ENCODE measurements at places on chromosomes 13 and 19.

DNA sequence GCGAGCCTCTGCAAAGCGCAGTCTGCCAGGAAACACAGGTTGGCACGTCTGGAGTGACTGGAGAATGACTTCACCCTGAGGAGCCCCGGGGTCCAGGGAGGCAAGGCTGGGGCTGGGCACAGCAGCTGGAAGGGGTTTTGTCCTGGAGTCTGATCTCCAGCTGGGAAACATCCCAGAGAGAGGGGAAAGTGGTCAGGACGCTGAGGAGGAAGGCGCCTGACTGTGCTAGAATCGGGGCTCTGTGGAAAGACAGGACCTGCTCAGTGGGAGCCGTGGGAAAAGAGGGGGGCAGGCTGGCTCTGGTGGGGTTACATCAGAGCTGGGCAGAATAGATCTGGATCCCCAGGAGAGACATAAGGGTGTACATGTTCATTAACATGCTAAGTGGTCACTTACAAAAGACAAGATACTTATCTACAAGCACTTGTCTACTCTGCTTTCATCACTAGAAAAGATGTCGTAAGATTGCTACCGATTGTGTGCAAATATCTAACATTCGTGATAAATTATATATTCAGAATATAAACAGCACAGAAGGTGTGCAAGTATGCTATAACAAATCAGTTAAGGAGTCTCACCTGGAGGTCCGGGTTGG is 106.6 kb downstream of the COL4A1 start:
- no peak for DNase-seq

DNA sequence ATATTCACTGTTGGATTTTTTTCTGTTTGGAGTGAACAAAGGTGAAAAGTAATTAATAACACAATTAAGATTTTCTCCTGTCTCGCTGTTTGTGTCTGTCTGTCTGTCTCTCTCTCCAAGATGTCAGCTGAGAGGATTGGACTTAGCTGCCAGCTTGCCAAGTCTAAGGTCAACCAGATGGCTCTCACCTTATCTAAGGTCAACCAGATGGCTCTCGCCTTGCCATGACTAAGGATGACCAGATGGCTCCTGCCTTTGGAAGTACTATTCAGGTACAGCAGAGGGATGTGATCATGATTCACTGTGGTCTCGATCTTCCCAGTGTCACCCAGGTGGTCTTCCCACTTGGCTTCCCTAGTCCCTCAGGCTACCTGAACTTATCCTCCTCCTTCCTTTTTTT is 1436.4 kb downstream of the UQCRFS1 start:
- no peak for DNase-seq

- DNase-seq, result no peak
Measured at GRCh38 chr19:2663920-2664571, 38.4 kb downstream of the GNG7 start.

- no peak for DNase-seq
Measured at GRCh38 chr19:5718579-5719273, 1.2 kb downstream of the LONP1 start.

DNA sequence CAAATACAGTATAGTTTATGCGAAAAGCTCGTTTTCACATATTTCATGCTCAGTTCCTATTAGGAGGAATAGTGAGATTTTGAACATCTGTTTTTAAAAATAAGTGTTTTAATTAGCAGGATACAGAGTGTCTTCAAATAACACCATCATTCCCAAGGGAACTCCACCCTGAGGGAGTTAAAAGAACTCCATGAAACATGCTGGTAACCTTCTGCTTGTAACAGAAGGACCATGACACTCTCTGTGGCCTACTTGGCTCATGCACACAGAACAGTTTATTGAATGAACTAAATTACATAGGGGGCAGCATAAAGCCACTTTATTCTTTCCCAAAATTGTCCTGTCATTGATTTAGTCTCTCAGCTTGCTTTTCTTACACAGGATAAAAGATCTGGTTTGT is 809.5 kb upstream of the SLITRK6 start:
- no peak for DNase-seq

DNA sequence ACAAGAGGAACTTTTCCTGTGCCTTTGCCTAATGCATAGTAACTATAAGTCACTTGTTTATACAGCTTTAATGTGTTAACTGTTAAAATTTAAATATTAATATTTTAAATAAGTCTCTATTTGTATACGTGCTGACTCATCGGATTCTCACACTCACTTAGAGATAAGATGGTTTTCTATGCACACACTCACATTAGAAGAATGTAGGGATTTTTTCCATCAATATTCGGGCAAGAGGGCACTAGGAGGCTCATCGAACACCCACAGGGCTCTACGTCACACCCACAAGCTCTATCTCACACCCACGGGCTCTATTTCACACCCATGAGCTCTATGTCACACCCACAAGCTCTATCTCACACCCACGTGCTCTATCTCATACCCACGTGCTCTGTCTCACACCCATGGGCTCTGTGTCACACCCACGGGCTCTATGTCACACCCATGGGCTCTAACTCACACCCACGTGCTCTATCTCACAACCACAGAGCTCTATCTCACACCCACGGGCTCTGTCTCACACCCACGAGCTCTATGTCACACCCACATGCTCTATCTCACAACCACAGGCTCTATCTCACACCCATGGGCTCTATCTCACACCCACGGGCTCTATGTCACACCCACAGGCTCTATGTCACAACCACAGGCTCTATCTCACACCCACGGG is 73.4 kb downstream of the COL4A2 start:
- DNase-seq, result no peak

DNA sequence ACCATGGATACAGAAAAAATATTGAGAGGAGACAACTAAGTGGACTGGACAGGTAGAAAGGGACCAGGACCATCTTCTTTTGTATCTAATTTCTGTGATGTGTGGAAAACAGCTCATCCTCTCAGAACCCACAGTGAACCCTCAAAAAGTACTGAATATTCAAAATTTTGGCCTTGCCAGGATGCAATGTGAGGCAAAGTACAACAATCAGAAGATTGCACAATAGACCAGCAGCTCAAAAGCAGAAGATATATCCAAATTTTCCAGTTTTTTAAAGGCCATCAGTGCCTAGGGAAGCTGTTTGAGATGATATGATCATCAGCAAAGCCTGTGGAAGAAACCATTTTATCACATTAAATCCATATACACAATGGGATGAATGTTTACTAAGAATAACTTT is 973.3 kb upstream of the MIR17HG start:
- DNase-seq, result no peak

GRCh38 chr13:98310485-98311199 is 133.6 kb upstream of the RNF113B start:
- DNase-seq, result no peak

- no peak for DNase-seq
Measured at GRCh38 chr13:75797239-75797638, 161.1 kb downstream of the LMO7 start.

- no peak for DNase-seq
Measured at GRCh38 chr13:98397221-98397620, 179.7 kb downstream of the STK24 start.

GRCh38 chr19:50178320-50178719 is 15.2 kb upstream of the IZUMO2 start:
- no peak for DNase-seq

DNA sequence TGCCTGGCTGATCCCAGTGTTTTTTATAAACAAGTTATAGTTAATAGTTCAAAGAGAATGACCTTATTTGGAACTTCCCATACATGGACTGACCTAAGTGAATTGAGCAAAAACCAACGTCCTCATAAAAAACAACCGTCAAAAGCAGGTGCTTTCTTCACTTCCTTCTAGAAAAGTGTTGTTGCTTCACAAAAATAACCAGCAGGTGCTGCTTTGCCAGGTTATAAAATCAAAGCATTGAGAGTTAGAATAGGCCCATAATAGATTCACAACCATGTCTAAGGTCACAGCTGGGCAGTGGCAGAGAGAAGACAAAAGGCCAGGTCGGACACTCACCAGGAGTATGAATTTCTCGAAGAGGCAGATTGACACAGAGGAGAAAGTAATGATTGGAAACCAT is 9.5 kb downstream of the RUBCNL start:
- DNase-seq, result no peak

DNA sequence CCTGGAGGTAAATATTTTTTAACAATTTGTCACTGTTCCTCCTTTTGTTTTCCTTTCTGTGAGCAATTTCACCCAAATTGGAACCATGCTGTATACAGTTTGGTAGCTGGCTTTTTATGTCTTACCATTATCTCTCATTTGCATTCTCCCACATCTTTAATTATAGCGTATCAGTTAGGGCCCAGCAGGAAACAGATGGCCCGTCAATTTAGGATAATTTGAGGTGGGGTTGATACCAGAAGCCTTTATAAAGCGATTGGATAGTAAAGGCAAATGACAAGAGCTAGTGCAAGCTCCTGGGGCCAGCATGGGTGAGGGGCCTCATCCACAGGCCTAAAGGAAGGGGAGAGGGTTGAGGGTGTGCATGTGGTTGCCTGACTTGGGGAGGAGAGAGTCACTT is 3.8 kb upstream of the IFNL4 start:
- DNase-seq, result no peak

- DNase-seq, result no peak
Measured at GRCh38 chr13:80359414-80359777, 18.5 kb upstream of the SPRY2 start.

- DNase-seq, result no peak
Measured at GRCh38 chr19:14409146-14410023, 9.8 kb downstream of the DDX39A start.

DNA sequence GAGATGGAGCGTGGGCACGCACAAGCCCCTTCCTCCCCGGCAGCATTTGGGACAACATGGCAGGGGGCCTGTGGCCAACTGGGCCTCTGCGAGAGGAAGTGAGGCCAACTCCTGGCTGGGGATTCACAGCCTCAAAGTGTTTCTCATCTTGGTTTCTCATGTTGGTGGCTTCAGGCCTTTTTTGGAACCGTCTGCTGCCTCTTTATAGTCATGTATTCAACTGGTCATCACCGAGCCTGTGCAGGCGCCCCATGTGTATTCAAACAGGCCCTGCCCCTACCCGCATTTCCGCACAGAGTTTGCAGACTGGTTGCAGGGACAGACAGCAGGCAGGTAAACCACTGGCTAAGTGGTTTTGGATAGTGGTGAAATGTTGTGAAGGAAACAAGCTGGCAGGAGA is 17.3 kb upstream of the RELB start:
- no peak for DNase-seq

GRCh38 chr13:76538004-76538403 is 348.2 kb downstream of the KCTD12 start:
- DNase-seq, result no peak

DNA sequence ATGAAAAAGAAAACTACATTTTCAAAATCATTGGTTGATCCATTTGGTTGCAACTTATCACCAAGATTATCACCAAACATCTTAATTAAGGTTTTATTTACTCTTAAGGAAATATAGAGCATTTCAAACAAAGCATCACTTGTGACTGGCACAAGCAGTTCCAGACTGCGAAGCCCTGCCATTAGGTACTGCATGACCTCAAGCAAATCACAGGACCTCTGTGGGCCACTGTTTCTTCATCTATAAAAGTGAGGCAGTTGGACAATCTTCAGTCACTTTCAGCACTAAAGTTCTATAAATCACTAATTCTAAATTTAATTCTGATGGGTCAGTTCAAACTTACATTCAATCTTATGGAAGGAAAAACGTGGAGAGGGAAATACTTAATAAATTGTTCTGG is 2.0 kb downstream of the ELF1 start:
- DNase-seq, result no peak

- no peak for DNase-seq
Measured at GRCh38 chr13:51222686-51223559, 725 bp downstream of the FAM124A start.

GRCh38 chr19:40801426-40802299 is 2.7 kb downstream of the EGLN2 start:
- no peak for DNase-seq

DNA sequence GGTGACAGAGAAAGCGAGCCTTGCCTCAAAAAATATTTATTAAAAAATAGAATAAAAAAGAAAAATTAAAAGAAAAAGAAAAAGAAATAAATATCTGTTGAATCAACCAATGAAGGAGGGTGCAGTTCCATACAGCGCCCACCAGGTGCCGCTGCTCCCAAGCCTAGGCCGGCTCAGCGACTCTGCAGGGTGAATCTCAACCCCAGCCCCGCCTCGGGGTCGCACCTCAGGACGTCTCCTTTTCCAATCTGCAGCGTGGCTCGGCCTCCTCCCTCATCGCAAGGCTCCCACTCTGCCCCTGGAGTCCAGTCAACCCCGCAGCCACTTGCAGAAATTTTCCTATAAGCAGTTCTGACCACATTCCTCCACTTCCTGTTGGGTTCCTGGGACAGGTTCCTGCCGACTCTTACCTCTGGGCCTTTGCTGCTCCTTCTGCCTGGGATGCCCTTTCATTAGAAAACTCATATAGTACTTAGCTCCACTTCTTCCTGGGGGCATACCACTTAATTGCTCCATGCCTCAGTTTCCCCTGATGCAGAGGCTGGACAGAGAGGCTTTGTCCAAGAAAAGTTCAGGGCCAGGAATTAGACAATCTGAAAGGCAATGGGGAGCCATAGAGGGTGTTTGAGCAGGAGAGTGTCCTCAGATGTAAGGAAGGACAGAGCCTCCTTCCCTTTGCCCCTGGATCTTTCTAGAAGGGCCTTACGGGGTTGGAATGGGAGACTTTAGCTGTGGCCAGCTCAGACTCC is 24.3 kb downstream of the NFILZ start:
- DNase-seq, result no peak

DNA sequence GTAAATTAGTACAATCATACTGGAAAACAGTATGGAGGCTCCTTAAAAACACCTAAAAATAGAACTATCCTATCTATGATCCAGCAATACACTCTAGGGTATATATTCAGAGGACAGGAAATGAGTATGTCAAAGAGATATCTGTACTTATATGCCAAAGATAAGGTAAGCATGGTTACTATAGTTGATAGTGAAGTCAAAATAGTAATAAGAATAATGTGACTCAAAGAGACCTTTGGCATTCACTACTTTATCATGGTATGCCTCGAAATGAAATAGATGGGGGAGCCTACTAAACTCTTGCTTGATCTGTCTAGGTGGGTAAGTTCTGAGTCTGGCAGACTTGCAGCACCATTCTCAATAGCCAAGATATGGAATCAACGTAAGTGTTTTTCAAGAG is 30.3 kb downstream of the FXYD5 start:
- no peak for DNase-seq

DNA sequence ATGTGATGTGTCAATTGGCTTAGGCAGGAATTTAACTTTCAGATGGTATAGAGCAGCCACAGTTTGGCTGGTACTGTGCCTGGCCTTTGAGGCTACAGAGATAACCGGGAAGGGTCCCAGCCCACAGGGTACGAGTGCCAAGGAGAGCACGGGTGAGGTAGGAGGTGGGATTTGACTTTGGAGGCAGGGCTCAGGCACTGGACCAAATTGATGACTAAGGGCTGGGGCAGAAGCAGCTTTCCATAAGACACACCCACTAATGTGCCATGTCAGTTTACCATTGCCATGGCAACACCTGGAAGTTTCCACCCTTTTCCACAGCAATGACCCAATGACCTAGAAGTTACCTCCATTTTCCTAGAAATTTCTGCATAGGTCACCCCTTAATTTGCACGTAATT is 466.2 kb downstream of the TSHZ3 start:
- DNase-seq, result no peak

Measured in urinary bladder (tissue), 4 donors.